Stimulated activated CD8-positive, alpha-beta memory T cell treated with anti-CD3 and anti-CD28 coated beads, Interleukin-2, amount 100 ng/mL, for 1 hour (primary cell): ENCODE measurements at places on chromosomes 1 and 21.

DNA sequence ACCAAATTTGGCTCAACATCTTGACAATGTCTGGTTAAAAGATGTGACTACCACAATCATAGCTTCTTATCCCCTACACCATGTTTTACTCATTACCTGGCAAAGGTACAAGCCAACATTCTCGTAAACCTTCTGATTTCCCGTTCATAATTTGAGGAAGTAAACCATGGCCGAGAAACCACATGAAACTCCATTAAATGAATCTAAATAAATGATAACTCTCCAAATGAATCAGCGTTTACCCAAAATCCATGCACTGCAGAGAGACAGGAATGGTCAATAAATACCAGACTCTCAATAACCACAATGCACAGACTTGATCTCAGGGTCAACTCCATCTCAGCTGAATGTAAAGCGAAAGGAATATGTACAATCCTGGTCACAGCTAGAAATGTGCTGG, 125.2 kb downstream of the TYW3 start:
- DNase-seq, result no peak

DNA sequence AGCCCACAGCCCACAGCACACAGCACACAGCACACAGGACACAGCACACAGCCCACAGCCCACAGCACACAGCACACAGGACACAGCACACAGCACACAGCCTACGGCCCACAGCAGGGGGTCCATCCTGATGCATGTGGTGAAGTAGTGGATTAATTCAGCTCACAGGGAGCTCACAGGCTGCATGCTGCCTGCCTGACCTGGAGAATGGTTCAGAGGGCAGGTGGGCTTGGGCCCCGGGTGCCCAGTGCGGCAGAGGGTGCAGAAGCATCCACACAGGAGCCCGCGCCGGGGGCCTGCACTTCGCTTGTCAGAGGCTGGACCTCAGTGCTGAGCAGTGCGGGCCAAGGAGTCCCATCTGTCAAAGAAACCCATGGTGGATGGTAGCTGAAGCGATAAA, 21.1 kb upstream of the AJAP1 start:
- no peak for DNase-seq

DNA sequence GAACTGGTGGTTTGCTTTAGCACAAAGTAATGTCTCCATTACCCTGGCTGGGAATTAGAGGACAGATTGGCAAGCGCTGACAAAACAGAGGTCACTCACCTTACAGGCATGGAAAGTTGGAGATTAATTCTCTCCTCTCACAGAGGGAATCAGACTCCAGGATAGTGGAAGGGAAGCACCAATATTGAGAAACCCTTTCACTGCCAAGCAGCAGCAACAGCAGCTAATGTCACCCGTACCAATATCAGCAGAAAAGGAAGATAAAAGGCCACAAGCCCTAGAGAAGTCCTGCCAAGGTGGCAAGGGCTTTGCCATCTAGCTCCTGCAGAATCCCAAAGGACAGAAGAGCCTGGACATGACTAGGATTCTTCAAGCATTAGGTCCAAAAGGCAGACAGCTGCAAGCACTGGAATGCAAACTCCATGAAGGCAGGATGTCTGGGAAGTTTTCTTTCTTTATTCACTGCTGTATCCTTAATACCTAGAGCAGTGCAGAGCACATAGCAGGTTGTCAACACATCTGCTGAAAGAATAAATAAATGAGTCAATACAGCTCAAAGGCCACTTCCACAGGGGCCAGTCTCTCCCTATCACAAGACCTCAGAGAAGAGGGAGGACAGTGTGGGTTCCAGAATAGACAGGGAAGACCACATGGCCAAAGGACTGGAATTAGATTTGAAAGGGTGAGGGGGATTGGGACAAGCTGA, 57.2 kb downstream of the ERI3 start:
- no peak for DNase-seq

DNA sequence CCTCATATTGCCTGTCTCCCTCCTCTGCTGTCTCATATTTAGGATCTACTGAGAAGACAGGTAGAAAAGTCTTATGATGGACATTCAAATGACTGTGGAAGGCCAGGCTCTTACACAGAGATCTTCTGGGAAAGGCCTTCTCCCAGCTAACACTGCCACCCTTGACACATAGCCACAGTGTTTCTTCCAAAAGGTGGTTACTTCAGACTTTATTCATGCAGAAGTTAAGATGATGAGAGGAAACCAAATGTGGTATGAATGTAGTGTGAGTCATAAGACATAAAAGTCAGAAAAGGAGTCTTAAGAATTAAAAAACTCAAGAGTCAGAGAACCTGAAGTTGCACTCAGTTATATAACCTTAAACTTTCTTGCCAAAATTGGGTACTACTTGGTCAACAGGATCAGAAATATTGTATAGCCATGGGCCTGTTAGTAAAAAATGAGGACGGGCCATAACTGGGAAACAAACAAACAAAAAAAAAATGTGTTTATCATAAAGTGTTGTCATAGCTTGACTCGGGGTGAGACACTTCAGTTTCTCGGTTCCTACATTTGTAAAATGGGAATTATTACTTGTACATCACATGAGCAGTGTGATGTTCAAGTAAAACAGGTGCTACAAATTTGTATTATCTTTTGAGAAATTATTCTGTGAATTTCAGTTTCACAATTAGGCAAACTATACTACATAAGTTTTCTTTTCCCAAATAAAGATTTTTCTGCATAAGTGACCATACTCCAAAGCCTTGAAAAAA, 1.2 kb upstream of the DENND1B start:
- DNase-seq, result no peak

DNA sequence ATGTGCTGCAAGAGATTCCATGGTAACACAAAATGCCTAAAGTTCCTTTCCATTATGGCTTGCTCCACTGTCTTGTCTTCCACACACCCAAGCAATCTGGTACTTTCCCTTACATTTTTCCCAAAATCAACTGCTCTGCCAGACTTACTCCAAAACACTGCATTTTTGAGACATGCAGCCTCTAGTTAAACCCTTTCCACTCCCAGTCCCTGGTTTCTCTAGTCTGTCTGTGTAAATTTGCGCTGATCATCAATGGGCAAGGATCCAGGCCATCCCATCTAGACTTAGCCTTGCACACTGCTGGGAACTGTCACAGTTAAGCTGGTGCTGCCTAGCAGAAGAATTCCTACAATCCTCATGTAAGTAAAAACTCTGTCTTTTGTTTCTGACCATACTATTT, 47.8 kb downstream of the DAB1 start:
- DNase-seq, result no peak

DNA sequence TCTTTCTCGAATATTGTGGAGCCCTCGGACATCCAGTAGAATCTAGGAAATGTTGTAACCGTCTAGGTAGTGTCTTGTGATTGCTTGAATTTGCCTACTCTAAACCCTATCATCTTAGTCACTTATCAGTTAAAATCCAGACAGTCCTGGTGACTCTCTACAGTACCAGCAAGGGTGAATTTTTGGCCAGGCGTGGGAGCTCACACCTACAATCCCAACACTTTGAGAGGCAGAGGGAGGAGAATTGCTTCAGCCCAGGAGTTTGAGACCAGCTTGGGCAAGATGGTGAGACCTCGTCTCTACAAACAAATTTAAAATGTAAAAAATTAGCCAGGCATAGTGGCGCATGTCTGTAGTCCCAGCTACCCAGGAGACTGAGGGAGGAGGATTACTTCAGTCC, 230.9 kb downstream of the CHRM3 start:
- DNase-seq, result no peak

GRCh38 chr21:38768471-38769063, 37.2 kb upstream of the ETS2 start:
- DNase-seq, result no peak

GRCh38 chr1:9324246-9325096, 31.8 kb downstream of the SPSB1 start:
- no peak for DNase-seq

DNA sequence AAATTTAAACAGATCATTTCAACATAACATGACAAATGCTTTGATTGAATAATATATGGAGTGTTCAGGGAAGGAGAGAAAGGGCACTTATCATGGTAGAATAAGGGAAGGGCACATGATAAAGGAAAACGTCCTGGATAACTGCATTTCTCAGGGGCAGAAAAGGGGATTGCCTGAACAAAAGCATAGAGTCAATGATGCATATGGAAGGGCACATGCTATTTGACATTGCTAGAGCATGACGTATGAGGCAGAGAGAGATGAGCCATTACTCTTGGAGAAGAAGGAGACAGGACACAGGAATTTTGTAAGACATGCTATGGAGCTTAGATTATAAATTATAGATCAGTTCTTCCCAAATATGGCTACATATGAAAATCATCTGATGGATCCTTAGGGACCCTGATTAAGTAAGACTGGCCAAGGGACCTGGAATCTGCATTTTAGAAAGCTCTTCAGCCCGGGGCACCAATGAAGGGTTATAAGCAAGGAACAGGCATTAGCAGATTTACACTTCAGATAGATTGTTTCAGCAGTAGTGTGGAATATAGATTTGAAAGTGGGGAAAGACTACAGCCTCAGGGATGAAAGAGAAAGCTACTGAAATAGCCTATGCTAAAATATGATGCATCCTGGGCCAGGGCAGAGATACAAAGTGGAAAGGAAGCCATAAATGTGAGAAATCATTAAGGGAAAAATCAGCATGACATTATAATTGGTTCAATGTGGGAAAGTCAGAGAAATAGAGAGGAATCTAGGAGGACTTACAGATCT, 21.3 kb downstream of the FMO2 start:
- no peak for DNase-seq

GRCh38 chr1:35539073-35539823, 18.0 kb downstream of the KIAA0319L start:
- no peak for DNase-seq

- no peak for DNase-seq
These were observed 64.6 kb downstream of the TRIM11 start for GRCh38 chr1:228341814-228342626.

- DNase-seq, result no peak
These were observed 51.6 kb downstream of the GNG4 start for GRCh38 chr1:235597867-235598553.

GRCh38 chr1:43753422-43753821, 46.1 kb downstream of the ST3GAL3 start:
- no peak for DNase-seq

DNA sequence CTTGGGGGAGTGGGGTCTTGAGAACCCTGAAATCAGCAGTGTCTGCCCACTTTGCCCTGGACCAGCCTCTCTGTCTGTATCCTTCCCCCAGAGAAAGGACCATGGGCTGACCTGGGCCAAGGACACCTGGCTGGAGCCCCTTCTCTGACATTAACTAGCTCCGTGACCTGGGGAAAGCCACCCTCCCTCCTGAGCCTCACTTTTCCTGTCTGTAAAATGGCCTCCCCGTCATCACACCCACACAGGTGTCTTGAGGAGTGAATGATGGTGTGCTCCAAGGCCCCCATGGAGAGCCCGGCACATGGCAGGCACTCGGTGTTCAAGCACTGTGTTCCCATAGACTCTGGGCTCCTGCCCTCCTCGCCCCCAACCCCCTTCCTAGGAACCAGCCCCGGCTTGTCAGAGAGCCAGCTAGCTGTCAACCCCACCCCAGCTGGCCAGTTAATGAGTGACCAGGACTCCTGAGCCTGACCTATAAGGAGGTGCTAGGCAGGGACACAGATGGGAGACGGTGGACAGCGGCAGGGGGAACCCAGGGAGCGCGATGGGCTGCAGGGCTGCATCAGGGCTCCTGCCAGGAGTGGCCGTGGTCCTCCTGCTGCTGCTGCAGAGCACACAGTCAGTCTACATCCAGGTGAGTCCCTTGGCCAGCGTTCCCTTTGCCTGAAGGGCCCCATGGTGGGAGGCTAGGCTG, at the start of gene GUCA2B:
GUCA2B (plus strand) TSS at position 504 of the 694 bp plus-strand sequence; CDS start at position 545, 41 bp downstream.
- DNase-seq, result no peak

- no peak for DNase-seq
These were observed at the start of gene DNAJC6 for GRCh38 chr1:65309304-65310077. DNAJC6 (plus strand) TSS chr1:65309543; CDS start chr1:65309746, 203 bp downstream.

DNA sequence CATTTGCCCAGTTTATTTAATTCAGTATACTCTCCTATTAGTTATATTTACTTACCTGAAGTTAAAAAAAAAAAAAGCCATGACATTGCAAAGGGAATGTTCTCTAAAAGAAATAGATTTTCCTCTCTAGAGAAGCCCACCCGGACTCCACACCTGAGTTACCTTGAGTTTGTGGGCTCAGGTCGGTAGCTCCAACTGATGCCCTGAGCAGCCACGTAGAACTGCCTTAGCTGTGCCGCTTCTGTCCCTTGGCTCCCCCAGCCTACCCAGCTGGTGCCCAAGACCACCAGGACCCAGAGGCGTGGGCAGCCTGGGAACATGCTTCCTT, 250 bp downstream of the F5 start:
- no peak for DNase-seq

GRCh38 chr1:108554682-108555427, 5.0 kb upstream of the EEIG2 start:
- no peak for DNase-seq

DNA sequence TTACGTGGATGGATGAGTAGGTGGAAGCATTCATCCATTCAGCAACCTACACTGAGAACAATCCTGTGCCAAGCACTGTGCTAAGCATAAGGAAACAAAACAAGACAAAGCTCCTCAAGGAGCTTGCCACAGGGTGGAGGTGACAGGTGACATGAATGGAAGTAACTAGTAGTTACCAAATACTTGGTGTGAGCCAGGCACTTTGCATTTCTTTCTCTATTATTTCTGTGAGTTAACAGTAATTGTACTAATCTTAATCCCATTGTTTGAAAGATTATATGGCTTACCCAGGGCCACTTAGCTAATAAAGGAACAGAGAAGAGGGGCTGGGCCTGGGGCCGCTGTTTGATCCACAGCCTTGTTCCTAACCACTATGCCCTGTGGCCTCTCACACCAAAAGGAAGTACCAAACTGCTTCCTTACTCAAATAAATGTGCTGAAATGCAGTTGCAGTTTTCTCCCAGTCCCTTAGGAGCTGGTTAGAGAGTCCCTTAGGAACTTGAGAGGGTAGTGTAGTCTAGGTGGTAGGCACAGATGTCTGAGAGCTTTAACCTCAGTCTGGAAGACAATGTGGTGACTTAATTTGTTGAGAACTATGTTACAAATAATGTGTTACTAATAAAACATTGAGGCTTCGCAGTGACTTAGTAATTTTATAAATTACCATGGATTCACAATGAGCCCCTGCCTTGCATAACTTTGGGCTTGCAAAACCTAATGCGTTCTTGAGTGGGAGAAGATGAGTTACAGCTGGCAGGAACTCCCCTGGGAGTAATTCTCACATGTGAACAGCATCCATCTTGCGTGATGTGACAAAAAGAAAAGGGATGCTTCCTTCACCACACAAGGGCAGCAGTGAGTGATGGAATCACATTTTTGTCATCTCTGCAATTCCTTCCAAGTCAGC, 69.8 kb downstream of the MPZL1 start:
- DNase-seq, result no peak

- no peak for DNase-seq
These were observed 116.5 kb upstream of the ATP1B1 start for GRCh38 chr1:168989985-168990384.

- no peak for DNase-seq
These were observed 26.3 kb upstream of the ACTN2 start for GRCh38 chr1:236659792-236660587.

GRCh38 chr1:50774759-50775351, 185.2 kb downstream of the FAF1 start:
- no peak for DNase-seq

GRCh38 chr1:39395357-39395831, 96.0 kb upstream of the BMP8A start:
- DNase-seq, result no peak

GRCh38 chr21:17931080-17931479, 111.9 kb upstream of the C21orf91 start:
- no peak for DNase-seq
